Stimulated activated CD8-positive, alpha-beta memory T cell treated with anti-CD3 and anti-CD28 coated beads, Interleukin-4, amount 100 ng/mL, for 1 hour (primary cell): ENCODE measurements at places on chromosomes 2 and 18.

DNA sequence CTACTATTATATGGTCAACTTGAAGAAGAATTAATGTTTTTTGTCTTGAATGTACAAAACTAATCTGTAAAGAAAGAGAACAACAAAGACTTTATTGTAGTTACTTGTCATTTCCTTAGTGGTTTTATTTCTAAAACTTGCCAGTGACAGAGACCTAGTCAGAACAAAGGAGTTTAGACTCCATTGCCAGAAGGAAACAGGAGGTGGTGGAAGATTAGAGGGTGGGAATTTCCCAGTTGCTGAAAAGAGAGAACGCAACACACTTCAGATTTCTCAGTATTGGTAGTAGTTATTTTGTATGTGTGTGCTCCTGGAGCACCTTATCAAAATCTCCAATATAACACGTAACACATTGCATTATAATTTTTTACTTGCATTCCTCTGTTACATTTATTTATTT is 81.4 kb downstream of the CDCA7 start:
- no peak for DNase-seq

DNA sequence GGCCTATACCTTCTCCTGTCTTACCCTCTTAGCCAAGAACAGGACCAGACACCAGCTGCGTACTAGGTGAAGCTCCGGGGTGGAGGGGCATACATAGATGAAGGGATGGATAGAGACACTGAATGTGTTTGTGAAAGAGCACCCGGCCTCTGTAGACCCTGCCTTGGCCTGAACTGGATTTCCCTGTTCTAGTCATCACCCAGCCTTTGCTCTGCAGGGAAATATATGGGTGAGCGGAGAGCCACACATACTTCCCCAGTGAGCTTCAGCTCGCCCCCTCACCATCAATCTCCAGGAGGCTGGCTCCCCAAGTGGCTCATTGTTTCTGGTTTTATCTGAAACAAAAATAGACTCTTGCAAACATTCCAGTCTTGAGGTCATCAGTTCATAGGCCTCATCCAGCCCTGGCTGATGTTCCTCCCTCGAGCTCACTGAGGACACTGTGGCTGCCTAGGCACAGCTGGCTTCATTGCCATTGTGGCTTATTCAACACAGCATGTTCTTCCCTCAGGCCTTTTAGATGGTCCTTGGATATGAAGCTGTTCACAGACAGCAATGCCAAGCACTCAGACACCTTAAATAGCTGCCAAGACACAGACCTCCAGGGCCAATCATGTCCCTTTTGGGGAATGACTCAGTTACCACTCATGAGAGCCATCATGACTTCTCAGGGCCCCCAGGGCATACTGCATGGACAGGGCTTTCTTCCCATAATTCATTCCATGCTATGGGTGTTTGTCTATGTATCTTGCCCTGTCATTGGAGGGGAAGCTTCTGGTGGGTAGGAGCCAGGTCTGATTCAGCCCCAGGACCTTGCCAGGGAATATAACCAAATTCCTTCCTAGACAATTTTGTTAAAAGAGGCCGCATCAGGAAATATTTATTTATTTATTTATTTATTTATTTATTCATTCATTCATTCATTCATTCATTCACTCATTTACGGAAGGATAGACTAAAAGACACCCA is 82.4 kb downstream of the TTC32 start:
- DNase-seq, result no peak

GRCh38 chr18:21739604-21740537 is 721 bp upstream of the MIB1 start:
- DNase-seq, result no peak

DNA sequence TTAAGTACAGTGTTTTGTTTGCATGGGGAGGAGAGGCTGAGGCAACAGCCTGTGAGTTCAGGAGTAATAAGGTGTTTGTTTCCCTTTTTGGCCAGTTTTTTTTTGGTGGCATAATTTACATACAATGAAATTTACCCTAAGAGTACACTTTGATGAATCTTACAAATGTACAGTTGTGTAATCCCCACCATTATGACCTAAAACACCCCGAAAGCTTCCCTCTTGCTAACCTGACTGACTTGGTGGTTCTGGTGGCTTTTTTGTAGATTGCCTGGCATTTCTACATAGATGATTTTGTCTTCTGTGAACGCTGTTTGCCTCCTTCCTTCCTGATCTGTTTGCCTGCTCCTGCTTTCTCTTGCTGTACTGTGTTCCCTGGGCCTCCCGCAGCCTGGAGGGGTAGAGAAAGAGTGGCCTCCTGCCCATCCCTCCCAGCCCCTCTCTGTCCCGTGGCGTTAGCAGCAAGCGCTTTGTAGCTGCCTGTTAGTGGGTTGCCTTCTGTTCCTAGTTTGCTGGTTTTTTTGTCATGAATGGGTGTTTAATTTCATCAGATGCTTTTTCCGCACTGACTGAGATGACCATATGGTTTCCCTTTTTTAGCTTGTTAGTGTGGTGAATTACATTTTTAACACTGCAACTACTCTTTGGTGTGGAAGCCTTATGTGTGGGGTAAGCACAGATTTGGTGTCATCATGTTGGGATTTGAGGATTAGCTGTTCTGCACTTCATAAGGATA is 32.1 kb downstream of the ASAP2 start:
- no peak for DNase-seq

GRCh38 chr2:70141902-70142589 is 48.8 kb downstream of the C2orf42 start:
- no peak for DNase-seq

DNA sequence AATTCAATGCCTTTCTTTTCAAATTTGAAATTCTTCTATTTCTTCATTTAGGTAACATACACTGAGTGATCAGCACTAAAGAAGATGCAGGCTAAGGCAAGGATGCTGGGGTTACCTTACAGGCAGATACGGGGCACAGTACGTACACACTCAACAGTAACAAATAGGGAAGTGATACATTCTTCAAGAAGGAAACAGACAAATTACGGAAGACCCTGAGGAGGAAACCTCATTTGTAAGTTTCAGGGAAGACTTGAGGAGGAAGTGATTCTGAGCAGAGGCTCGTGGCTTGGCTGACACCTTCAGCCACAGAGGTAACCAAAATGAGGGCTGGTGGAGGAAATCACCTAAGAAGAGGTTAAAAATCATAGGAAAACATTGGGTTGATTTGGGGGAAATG is 1108.3 kb upstream of the KLHL29 start:
- DNase-seq, result no peak

- DNase-seq, result no peak
Measured at GRCh38 chr2:69171116-69171896, 158.3 kb downstream of the ANTXR1 start.

DNA sequence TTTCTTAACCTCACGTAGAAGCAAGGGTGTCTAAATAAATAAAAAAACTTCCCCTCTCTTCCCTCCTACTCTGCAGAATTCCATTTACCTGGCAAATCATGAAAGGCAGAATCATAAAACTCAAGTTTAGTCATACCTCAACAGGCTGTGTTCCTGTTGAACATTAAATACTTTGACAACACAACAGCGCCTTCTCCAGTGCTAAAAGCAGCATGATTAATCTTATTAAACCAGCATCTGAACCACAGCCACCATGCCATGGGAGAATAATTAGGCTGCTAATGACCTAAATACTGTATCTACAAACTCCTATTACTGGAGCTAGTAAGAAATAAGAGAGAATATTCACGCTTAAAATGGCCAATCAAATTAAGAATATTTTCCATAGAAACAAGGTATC is 68.1 kb downstream of the CDH2 start:
- no peak for DNase-seq

- no peak for DNase-seq
Measured at GRCh38 chr2:151338115-151338514, 19.3 kb upstream of the TNFAIP6 start.

DNA sequence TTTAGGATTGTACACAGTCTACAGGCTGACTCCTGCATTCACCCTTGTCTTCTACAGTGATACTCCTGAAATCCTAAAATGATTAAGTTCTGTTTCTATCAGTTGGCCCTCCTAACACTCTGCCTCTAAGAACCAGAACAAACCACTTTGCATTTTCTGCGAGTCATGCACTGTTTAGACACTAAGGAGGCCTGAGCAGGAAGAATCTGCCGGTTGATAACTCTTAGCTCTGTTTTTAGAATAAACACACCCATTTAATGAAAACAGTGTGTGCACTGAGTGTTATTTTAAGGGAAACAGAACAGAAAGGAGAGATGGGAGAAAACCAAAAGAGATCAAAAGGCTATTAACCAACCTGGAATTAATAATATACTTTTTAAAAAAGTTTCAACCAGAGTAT is 22.9 kb upstream of the SSB start:
- no peak for DNase-seq

- no peak for DNase-seq
Measured at GRCh38 chr2:173462892-173463840, 108.5 kb downstream of the CDCA7 start.

DNA sequence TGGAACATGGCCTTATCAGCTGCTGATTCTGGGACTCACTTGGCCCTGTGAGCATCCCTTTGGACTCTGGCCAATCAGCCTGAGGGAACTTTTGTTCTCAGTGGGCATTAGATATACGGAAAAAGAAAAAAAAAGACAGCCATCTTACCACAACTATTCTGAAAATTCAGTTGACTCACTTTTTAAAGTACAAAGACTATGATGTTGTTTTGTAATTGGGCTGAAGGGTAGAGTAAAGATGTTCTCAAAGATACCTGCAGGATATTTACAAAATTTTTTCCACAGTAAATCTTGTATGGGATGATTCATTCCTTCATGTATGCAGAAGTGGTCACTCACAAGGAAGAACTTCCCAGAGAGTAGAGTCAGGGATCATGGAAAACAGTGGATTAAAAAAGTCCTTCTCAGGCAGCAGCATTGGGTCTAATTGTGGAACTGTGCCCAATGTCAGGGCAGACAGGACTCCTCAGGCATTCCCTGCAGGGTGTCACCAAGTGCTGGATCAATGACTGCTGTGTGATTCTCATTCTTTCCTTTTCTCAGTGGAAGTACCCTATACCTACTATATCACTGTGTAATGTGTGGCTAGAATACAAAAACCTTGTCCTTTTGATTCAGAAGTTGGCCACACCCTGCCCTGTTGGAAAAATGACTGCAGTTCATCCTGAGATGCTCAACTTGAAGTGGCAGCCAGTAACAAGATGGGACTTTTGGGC is 35.4 kb downstream of the SULT1C4 start:
- DNase-seq, result no peak

DNA sequence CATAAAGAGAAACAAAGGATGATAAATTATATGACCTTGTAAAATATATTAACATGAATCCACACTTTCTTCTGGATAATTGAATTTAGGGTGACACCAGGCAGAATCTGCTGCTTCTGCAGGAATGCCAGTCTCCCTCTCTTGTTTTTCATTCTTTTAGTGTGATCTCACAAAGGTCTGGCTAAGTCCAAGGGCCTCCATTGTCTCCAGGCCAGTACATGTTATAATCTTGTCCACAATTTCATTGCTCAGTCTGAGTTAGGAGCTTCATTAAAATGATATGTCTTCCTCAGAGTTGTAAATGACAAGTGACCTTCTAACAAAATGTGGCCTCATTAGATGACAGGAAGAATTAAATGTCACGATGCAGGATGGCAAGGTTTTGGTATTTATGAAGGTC is 110.2 kb downstream of the APOB start:
- no peak for DNase-seq

GRCh38 chr2:116490511-116491145 is 1323.9 kb upstream of the DDX18 start:
- DNase-seq, result no peak

DNA sequence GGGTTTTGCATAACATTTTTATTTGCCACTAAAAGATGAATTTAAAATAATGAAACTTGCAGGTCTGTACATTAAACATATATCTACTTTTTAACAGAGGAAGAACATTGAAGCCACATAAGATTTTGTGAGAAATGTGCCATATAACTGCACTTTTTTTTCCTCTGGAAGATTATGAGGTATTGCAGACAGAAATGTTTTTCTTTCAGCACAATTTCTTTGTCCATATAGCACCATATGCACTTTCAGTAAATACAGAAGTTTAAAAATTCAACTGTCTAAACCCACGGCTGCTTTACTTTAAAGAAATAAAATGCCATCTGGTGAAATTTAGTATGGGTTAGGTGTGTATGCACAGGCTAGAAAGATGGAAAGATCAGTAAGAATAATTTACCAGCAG is 470 bp upstream of the FAP start:
- no peak for DNase-seq

GRCh38 chr2:211404098-211404497 is 847.7 kb downstream of the CPS1 start:
- DNase-seq, result no peak

DNA sequence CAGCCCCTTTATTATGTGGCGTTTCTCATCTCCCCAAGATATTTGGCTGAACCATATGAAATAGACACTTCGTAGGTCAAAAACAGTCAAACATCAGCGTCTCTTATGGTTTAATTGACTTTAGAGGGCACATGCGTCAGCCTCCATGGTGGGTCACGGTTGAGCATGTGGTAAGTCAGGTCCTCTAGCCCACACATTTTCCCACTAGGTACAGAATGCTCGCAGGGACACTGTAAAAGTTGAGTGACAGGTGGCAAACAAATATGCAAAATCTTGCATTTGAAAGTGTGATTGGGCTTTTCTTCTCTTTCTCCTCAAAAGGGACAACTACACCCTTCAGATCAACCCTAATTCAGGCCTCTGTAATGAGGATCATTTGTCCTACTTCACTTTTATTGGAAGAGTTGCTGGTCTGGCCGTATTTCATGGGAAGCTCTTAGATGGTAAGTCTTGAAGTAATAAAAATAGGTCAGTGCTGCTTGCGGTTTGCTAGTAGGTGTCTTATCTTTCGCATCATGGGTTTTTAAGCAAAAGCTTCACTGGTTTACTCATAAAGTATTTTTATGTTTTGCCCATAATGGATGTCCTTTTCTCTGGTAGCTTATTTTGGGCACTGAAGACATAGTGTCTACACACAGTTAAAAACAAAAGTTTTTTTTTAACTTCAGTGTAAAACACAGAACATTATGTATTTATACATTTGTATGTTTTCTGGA is 261.3 kb downstream of the ALPK2 start:
- no peak for DNase-seq

GRCh38 chr2:134912361-134912760 is 6.3 kb upstream of the CCNT2 start:
- no peak for DNase-seq

GRCh38 chr2:241340631-241341163 is 15.4 kb upstream of the FARP2 start:
- no peak for DNase-seq

GRCh38 chr18:10371165-10371564 is 83.3 kb upstream of the APCDD1 start:
- DNase-seq, result no peak
